ENCODE measurements at places on chromosomes 3 and 15. TPM values are rescaled to one million over a fixed set of nuclear protein-coding genes. Genes with fewer than 3 reads are reported as not detected.

ASB14 gene
- total RNA-seq: 0.33 TPM

RHCG gene
- 1.0 TPM for total RNA-seq

REC114 gene
- total RNA-seq: not detected

GOLGA6L4 gene
- 3.5 TPM for total RNA-seq

VEPH1 gene
- 10.5 TPM for total RNA-seq
